Renal pelvis (tissue), 12 donors: ENCODE measurements at places on chromosomes 4 and X.

DNA sequence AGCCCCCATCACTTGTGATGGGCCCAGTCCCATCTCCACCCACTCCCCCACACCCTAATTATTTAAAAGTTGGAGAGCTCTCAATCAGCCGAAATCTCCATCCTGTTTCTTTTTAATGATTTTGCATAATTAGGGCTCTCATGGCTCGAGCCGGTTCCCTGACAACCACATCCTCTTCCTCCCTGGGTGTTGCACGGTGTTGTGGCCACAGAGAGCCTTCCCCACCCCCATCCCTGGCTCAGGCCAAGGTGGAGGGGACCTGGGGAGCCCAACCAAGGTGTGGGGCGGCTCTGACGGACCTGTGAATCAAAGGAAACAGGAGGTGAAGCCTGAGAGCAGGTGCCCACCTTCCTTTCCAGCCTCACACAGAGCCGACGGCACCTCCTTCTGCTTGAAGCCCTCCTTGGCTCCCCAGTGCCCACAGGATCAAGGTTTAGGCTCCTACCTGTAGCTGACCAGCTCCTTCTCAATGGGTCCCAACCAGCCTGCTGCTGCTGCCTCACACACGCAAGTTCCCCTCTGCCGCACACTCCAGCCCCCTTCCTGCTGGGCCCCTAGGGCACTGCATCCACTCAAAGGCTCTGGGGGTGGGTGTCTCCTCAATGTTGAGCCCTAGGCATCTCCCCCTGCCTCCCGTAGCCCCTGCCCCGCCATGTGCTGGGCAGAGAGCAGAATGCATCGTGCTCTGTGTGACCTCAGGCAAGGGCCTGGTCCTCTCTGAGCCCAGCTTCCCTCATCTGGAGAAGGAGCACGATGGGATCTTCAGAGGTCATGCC, 68.7 kb downstream of the WFS1 start:
- no peak for DNase-seq

- DNase-seq = no peak
Measured at GRCh38 chr4:83625821-83626220, 89.9 kb downstream of the GPAT3 start.

GRCh38 chr4:2847302-2847871, 3.7 kb downstream of the ADD1 start:
- no peak for DNase-seq

DNA sequence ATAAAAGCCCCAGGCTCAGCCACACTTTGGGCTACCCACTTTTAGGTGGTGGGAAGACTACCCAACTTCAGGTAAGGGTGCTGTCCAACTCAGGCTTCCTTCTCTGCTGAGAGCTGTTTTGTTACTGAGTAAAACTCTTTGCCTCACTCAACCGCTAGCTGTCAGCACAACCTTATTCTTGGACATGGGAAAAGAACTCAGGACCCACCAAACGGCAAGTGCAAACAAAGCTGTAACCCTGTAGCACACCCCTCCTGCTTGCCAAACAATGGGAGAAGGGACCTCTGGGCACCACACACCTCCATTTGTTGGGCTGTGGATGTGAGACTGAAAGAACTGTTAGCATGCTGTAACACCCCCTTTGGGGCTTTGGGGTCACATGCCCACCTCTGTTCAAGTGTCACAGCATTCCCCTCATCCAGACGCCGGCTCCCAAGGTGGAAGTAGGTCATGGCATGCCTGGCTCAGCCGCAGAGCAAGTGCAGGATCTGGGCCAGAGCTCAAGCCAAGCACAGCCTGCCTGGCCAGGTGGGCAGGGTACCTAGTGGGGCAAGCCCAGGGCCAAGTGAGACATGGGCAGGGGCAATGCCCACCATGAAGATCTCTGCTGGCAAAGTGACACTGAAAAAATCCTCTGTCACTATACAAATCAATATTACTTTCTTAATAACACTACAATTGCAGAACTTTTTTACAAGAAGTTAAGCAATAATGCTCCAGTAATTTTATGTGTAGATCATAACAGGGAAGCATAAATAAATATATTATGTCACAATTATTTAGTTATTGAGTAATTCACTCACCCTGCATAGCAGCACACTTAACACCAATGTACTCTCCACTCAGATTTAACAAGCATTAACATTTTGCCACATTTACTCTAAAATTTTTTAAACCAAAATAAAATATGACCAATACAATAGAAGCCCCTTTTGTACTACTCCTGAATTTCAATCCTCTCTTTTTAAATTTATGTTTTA, 107.2 kb downstream of the TBCK start:
- no peak for DNase-seq

- no peak for DNase-seq
Measured at GRCh38 chrX:138349351-138349750, 362.2 kb downstream of the FGF13 start.

GRCh38 chr4:23135792-23136645, 443.3 kb downstream of the GBA3 start:
- peak; percentile 42 for DNase-seq

GRCh38 chr4:6208416-6208815, 8.1 kb upstream of the JAKMIP1 start:
- DNase-seq = no peak

DNA sequence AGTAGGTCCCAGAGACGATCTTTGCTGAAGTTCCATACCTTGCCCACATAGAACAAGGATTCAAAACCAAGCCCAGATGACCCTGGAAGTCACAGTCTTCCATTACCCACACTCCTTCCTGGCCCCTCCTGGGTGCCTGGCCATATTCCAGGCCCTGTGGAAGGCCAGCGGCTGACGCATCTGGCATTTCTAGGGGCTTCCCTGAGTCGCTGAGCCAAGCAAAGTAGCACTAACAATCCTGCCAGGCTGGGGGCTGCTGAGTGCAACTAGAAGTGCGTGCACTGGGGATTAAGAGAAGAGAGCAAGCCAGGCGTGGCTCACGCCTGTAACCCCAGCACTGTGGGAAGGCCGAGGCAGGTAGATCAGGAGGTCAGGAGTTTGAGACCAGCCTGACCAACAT, 175.2 kb upstream of the CPEB2 start:
- DNase-seq = no peak

GRCh38 chrX:32448320-32448719, 763.0 kb downstream of the DMD start:
- no peak for DNase-seq

GRCh38 chr4:147597561-147597960, 19.6 kb upstream of the TMEM184C start:
- peak; percentile 27 for DNase-seq

GRCh38 chr4:48311896-48312295, 29.4 kb upstream of the SLAIN2 start:
- DNase-seq = no peak

- no peak for DNase-seq
Measured at GRCh38 chr4:83993774-83994173, 457.9 kb downstream of the GPAT3 start.

GRCh38 chrX:137401092-137401491, 164.8 kb upstream of the ZIC3 start:
- no peak for DNase-seq

- DNase-seq = no peak
Measured at GRCh38 chr4:184165291-184165690, 52.4 kb downstream of the ENPP6 start.

GRCh38 chr4:123399627-123400358, 3.2 kb downstream of the SPRY1 start:
- DNase-seq = no peak

- DNase-seq = no peak
Measured at GRCh38 chr4:185800266-185800945, 11.6 kb downstream of the SORBS2 start.

- no peak for DNase-seq
Measured at GRCh38 chr4:183853548-183853940, 51.6 kb upstream of the STOX2 start.

DNA sequence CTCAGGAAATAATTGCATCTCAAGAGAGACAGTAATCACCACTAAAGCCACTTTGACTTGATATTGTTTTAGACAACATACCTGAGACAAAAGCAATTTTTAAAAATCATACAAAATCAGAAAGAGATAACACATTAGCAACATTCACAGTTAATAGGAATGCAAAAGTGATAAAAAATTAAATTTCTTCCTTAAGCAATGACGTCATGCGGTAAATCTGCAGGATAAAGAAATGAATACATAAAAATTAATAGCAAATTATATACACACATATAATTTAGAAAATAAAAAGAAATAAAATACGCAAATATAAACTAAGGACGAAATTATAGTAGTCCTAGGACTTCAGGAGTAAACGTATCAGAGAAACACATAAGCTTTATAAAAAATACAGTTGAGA, 866.5 kb upstream of the PRKX start:
- no peak for DNase-seq

DNA sequence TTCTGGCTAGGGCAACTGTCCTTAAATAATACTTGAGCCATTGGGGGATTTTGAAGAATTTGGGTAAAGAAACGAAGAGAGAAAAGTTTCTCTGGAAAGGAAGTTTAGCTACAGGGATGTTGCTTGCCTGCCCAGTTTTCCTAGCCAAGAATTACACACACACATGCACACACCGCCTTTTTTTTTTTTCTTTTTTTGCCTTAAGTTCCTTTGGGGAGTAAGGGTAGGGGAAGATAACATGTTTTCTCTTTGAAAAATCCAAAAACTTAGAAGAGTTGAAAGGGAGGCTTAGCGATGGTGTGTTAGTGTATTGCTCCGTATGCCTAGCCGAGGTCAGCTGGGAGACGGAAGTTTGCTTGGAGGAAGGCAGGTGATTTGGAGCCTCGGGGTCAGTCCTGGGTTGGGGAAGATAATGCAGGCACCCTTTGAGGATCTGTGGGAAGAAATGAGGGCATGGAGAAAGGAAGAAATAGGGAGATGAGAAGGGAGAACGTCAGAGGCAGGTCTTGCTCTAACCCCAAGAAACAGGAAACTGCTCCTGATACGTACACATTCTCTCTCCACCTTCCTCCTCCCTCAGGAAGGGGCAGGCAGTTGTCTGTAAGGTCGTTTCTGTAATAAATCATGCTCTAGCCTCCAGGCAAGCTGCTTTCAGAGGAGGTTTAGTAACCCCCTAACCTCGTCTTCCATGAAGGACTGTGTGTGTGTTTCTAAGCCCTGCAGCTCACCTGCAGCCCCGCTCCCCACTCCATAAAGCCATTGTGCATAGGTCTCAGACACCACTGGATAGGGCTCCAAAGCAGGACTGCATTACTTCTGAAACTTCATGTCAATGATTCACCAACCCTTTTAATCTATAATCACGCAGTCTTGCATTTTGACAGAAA, 10.5 kb downstream of the KLF3 start:
- no peak for DNase-seq

GRCh38 chr4:182400790-182401189, 157.6 kb downstream of the TENM3 start:
- DNase-seq = no peak

- no peak for DNase-seq
Measured at GRCh38 chr4:89949782-89950387, 55.2 kb downstream of the MMRN1 start.

DNA sequence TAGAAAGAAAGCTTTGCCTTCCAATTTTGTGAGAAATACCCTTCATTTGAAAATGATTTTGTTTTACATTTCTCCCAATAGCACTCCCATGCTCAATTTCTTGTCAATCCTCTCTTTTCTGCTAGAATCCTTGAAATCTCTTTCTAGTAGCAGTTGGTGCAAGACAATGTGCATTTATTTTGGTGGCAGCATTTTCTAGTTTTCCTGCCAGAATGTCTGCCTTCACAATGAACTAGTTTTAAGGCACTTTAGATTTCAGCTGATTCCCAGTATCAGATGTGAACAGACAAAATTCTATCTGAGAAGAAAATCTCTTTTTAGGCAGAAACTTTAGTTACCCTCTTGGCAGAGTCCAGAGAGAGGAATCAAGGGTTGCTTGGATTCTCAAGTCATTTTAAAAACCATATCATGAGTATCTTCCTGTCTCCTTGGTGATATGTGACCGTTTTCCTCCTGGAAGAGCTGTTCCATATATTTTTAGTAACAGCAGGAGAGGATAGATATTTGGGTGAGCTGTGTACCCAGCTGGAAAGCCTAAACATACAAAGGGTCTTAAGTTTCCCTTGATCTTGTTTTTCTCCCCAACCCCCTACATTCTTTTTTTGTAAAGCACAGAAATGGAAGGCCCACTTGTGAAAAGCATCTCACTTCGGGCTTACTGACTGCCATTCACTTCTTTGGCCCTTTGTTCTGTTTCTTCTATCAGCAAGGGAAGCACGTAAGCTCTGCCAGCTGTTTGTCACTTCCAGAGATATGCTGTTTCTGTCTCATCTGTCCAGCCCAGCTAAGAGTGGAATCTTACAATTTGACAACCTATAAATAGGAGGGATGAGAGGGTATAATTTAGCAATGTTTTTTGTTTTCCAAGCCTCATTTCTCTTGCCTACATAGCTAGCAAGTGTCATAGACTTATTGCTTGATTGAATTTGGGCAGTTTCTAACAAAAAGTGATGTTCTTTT, 38.7 kb downstream of the TSPAN7 start:
- no peak for DNase-seq

DNA sequence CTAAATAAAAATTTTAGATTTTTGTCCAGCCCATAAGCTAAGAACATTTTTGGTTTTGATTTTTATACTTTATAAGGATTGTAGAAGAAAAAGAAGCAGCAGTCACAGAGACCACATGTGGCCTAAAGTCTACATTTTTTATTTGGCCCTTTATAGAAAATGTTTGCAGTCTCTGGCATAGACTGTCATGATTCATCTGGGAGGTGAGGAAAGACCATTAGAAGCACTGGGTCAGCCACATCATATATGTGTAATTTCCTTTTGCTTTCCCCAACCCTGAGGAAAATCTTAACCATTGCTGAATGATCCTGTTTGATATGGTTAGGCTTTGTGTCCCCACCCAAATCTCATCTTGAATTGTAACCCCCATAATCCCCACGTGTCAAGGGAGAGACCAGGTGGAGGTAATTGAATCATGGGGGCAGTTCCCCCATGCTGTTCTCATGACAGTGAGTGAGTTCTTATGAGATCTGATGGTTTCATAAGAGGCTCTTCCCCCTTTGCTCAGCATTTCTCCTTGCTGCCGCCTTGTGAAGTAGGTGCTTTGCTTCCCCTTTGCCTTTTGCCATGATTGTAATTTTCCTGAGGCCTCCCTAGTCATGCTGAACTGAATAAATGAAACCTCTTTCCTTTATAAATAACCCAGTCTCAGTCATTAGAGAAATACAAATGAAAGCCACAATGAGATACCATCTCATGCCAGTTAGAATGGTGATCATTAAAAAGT, 12.1 kb upstream of the COPS4 start:
- DNase-seq = no peak

DNA sequence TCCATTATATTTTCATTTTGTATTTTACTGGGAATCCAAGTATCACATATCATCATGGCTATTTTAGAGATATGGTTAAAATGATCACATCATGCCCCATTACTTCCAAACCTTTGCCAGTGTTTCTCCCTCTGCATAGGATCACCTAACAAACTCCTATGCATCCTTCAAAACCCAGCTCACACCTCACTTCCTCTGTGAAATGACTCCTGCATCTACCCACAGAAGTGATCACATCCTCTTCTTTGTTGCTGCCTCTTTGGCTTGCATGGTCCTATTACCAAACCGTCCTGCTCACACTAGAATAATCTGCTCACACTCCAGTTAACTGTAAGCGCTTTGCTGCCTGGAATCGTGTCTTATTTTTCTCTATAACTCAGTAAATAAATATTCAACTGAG, 74.7 kb upstream of the C4orf50 start:
- DNase-seq = no peak
